ENCODE measurements at places on chromosomes 1 and 21. TPM values are rescaled to one million over a fixed set of nuclear protein-coding genes. Genes with fewer than 3 reads are reported as not detected.

DNA sequence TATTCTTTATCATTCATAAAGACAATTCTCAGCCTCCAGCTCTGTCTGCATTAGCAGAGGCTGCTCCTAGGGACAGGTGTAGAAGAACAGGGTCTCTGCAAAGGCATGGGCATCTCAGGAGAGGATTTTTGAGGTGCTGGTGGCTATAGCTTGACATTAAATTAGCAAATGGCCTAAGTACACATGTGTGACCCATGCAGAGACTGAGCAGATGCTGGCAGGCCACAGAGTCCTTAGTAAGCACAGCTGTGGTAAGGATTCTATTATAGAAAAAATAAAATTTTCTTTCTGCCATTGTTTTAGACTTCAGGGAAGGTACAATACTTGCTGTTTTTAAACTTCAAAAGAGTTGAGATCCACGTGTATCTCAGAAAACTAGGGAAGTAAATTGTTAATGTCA is 177.5 kb upstream of the DUSP10 start:
- DNase-seq: no peak

DNA sequence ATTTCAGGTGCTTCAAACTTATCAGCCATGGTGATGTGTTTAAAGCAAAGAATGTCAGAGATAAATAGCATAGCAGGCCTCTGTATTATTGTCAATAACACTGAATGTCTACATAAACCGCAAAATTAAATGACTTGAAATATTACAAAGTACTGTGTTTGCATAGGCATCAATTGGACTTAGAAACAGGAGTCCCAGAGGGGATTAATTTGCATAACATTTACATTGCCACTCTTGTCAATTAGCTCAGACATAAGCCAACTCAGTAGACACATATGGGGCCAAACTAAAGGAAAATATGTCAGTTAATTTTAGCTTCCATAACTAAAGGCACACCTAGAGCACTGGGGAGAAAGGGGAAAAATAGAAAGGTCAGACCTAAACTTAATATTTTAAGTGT is 814.5 kb upstream of the NEGR1 start:
- DNase-seq: no peak

DNA sequence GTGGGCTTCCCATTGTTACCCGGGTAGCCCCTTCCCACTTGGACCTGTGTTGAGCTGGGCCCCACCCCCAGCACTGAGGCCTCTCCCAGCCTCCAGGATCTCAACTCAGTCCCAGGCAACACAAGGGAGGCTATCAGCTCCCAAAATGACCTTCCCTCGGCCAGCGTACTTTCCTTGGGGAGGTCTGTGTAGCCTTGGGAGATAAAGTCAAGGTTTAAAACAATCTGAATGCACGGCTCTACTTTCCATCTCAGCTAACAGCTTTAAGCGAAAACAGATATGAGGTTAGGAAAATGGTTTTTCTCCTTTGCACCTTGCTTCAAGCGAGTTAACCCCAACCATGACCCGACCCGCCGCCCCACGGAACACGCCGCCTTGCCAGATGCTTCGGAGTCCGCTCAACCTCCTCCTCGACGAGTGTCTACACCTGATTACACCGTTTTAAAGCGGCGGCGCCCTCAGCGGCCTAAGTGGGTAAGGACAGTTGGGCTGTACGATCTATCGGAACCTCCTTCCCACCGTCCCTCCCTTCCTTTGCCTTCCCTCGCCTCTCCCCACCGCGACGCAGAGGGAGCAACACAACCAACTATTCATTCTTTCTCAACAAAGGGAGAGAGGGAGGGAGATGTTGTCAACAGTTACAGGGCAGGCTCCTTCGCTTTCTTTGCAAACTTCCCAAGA is 1.1 kb downstream of the BCAR3 start:
- peak; percentile 77 for DNase-seq

GRCh38 chr1:88678405-88678804 is 5.7 kb upstream of the PKN2 start:
- DNase-seq: no peak

GRCh38 chr1:91844862-91845528 is 41.0 kb downstream of the TGFBR3 start:
- no peak for DNase-seq

DNA sequence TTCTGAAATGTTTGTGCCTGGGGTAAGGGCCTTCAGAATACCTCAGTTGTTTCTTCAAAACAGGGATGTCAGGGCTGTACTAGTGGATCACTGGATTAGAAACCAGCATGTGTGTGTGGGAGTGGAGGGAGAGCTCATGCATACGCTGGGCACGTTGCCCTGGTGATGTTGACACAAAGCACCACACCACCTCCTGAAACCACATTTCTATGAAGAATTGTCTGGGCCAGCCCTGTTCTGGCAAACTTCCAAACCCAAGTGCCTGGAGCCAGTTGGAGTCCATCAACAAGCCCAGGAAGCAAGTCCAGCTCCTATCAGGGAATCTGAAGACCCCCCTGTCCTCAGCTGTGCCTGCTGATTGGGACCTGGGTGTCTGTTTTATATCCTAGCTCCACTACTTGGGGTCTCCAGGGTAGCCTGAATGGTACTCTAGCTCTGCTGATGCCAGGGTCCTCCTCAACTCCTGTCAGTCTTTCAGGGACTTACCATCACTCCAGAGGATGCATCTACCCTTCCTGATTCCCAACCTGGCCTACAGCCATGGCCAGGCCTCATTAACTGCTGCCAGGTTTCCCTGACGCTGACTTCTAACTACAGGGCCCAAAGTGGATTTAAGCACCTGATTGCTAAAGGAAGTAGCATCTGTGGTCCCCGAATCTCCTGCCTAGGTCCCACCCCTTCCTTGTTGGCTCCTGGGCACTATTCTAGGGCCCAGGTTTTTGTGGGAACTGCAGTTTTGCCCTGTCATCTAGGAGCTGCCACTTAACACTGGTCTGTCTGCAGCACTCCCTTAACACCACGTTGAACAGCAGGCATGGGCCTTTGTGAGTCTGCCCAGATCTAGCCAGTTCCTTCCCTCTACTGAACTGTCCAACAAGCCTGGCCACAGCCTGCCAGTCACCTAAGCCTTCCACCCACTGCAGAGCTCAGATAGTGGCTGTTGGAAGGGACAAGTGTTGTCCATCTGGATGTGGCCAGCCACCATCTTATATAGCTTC is 45.5 kb downstream of the LPAR3 start:
- no peak for DNase-seq

Gene EFNA3
- total RNA-seq: not detected

Gene COL16A1
- 1.6 TPM for total RNA-seq

All from natural killer cell treated with Interleukin-12 subunit alpha and Interleukin-12 subunit beta and Interleukin-15 and Interleukin-18, amount 100 ng/mL, for 72 hours (primary cell).